Smooth muscle cell of trachea (primary cell): ENCODE measurements at places on chromosomes 6 and 20. TPM values are rescaled to one million over a fixed set of nuclear protein-coding genes. Genes with fewer than 3 reads are reported as not detected.

The CST1 gene
- 0.15 and 0.50 TPM in 2 replicates for total RNA-seq

The GMPR gene
- total RNA-seq = 11.7 and 15.3 TPM in 2 replicates

The STX11 gene
- total RNA-seq = 0.50 and 0.87 TPM in 2 replicates

The BFSP1 gene
- total RNA-seq = 1.8 and 2.3 TPM in 2 replicates

The FAM83B gene
- total RNA-seq = under 0.01 TPM in 1 of 2 replicates, not detected in the other

The GSTA3 gene
- total RNA-seq = not detected in 2 replicates

The CFAP61 gene
- total RNA-seq = 0.17 TPM in 1 of 2 replicates, not detected in the other

The STMND1 gene
- total RNA-seq = not detected in 2 replicates

The TFAP2D gene
- total RNA-seq = not detected in 2 replicates

The MAK gene
- not detected in 2 replicates for total RNA-seq

The FAM184A gene
- total RNA-seq = 0.29 and 0.50 TPM in 2 replicates

The ROMO1 gene
- total RNA-seq = 108 and 258 TPM in 2 replicates

The QKI gene
- total RNA-seq = 155 and 157 TPM in 2 replicates

The UST gene
- total RNA-seq = 18.2 and 34.9 TPM in 2 replicates

The DACT2 gene
- not detected in 2 replicates for total RNA-seq

The OSER1 gene
- 54.1 and 61.2 TPM in 2 replicates for total RNA-seq
